ENCODE measurements at places on chromosomes 2 and 18. TPM values are rescaled to one million over a fixed set of nuclear protein-coding genes. Genes with fewer than 3 reads are reported as not detected.

DNA sequence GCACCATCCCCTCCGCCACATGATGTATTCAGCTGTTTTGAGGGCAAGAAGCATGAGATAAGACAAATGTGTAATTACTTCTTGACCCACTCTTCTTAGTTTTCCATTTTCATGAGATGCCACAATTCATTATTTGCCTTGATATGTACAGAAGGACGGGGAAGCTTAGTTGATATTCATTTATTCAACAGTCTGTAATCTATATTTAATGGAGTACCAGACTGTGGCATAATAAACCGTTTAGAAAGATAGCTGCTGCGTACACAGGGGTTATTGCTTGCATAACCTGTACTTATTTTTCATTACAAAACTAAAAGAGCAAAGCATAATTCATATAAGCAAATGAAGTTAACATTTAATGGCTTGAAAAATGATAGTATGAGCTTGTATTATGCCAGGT lies 466.4 kb upstream of the GYPC start:
- H3K4me1 ChIP-seq, result no peaks in the 10 kb centered on the region
- H3K36me3 ChIP-seq, result no peaks in the 10 kb centered on the region
- no peak overlapping the region for H3K27ac ChIP-seq
- no peaks in the 10 kb centered on the region for H3K27me3 ChIP-seq

DNA sequence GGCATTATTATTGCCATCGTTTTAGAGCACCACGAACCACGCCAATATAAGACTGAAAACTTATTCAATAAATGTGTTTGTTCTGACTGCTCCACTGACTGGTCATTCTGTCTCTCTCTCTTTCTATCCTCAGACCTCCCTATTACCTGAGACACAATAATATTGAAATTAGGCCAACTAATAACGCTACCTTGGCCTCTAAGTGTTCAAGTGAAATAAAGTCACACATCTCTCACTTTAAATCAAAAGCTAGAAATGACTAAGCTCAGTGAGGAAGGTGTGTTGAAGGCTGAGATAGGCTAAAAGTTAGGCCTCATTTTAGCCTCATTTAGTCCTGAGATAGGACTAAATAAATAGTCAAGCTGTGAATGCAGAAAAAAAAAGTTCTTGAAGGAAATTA lies 38.8 kb downstream of the G6PC2 start:
- DNase-seq, result no peak
- H3K4me3 ChIP-seq, result no peak overlapping the region
- no peak overlapping the region for H3K27ac ChIP-seq
- no peaks in the 10 kb centered on the region for H3K36me3 ChIP-seq
- no peaks in the 10 kb centered on the region for H3K4me1 ChIP-seq

GRCh38 chr2:69517410-69517809 lies 80.2 kb upstream of the NFU1 start:
- H3K27ac ChIP-seq, result no peak overlapping the region
- no peak overlapping the region for H3K4me3 ChIP-seq
- DNase-seq, result no peak
- no peaks in the 10 kb centered on the region for H3K27me3 ChIP-seq

GRCh38 chr2:215937190-215937589 lies 76.2 kb downstream of the MREG start:
- no peak overlapping the region for H3K4me3 ChIP-seq
- no peak overlapping the region for H3K27ac ChIP-seq
- DNase-seq, result no peak
- H3K27me3 ChIP-seq, result no peaks in the 10 kb centered on the region

- DNase-seq, result no peak
- peak overlapping the region; percentile 92 for H3K27ac ChIP-seq
- no peak overlapping the region for H3K4me3 ChIP-seq
- peaks cover 35% of the 10 kb centered on the region for H3K4me1 ChIP-seq
These were observed 36.6 kb upstream of the TANK start for GRCh38 chr2:161123531-161124030.

GRCh38 chr2:129605646-129606045 lies 373.8 kb upstream of the RAB6C start:
- no peaks in the 10 kb centered on the region for H3K36me3 ChIP-seq
- DNase-seq, result no peak
- H3K4me3 ChIP-seq, result no peak overlapping the region

- H3K36me3 ChIP-seq, result no peaks in the 10 kb centered on the region
- H3K4me3 ChIP-seq, result peak overlapping the region; percentile 95
- H3K27me3 ChIP-seq, result no peaks in the 10 kb centered on the region
These were observed 746 bp upstream of the POLR1B start for GRCh38 chr2:112541315-112542122.

DNA sequence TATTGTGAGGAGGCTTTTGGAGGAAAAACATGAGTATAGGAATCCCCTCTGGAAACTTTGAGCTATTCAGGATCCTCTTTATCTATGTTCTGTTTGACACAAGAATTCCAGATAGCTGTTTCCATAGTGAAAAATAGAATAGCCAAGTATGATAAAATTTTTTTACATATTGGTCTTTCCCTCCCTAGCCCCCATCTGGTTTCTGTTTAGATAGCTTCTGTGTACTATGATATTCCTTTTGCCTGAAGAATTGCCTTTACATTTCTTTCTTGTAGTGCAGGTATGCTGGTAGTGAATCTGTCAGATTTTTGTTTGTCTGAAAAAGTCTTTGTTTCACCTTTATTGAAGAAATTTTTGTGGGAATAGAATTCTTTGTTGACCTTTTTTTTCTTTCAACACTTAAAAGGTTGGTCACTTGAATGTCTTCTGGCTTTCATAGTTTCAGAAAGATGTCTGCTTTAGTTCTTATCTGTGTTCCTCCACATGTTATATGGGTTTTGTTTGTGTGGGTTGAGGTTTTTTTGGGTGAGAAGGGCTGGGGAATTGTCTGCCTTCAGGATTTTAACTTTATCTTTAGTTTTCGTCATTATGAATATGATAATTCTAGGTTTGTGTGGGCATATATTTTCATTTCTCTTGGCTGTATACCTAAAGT lies 29.9 kb upstream of the FBLN7 start:
- H3K36me3 ChIP-seq, result peaks cover 91% of the 10 kb centered on the region
- no peak overlapping the region for H3K27ac ChIP-seq
- no peak for DNase-seq
- H3K4me3 ChIP-seq, result no peak overlapping the region

GRCh38 chr2:205792908-205793307 lies 110.6 kb downstream of the NRP2 start:
- no peak overlapping the region for H3K4me3 ChIP-seq
- no peak for DNase-seq
- H3K36me3 ChIP-seq, result peaks cover 5% of the 10 kb centered on the region
- no peak overlapping the region for H3K27ac ChIP-seq
- H3K27me3 ChIP-seq, result no peaks in the 10 kb centered on the region

- no peak for DNase-seq
- H3K36me3 ChIP-seq, result no peaks in the 10 kb centered on the region
- no peak overlapping the region for H3K27ac ChIP-seq
- no peak overlapping the region for H3K4me3 ChIP-seq
These were observed 198.3 kb upstream of the NABP1 start for GRCh38 chr2:191479680-191480023.

GRCh38 chr2:118031566-118031965 lies 17.7 kb upstream of the CCDC93 start:
- H3K36me3 ChIP-seq, result no peaks in the 10 kb centered on the region
- H3K4me3 ChIP-seq, result no peak overlapping the region
- H3K4me1 ChIP-seq, result no peaks in the 10 kb centered on the region
- H3K27me3 ChIP-seq, result peaks cover 16% of the 10 kb centered on the region
- DNase-seq, result no peak

- no peaks in the 10 kb centered on the region for H3K36me3 ChIP-seq
- H3K4me3 ChIP-seq, result peak overlapping the region; percentile 50
- H3K27me3 ChIP-seq, result peaks cover 44% of the 10 kb centered on the region
- H3K27ac ChIP-seq, result no peak overlapping the region
These were observed 718.8 kb downstream of the DPP10 start for GRCh38 chr2:115161081-115161770.

DNA sequence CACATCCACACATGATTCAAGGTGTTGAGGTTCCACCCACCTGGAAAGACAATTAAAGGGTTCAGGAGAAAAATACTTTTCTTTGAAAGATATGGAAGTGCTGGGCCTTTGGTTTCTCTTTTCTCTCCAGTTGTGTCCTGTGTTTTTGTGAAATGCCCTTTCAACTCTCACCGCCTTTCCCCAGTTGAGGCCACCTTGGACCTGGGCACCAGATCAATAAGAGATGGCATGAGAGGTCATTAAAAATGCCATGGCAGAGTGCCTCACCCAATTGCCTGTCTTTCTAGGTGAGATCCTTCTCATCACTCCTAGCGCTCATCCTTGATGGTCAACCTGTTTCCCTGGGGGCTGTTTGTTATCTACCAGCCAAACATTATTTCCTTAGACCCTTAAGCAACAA lies 453.9 kb downstream of the TSN start:
- no peaks in the 10 kb centered on the region for H3K4me1 ChIP-seq
- no peak for DNase-seq
- H3K27me3 ChIP-seq, result no peaks in the 10 kb centered on the region
- H3K36me3 ChIP-seq, result no peaks in the 10 kb centered on the region
- H3K27ac ChIP-seq, result no peak overlapping the region

- H3K27ac ChIP-seq, result no peak overlapping the region
- DNase-seq, result no peak
- H3K27me3 ChIP-seq, result no peaks in the 10 kb centered on the region
- H3K4me1 ChIP-seq, result no peaks in the 10 kb centered on the region
- H3K36me3 ChIP-seq, result no peaks in the 10 kb centered on the region
- H3K4me3 ChIP-seq, result no peak overlapping the region
These were observed 173.3 kb downstream of the OSR1 start for GRCh38 chr2:19185086-19185485.

- no peak for DNase-seq
- no peaks in the 10 kb centered on the region for H3K27me3 ChIP-seq
- no peak overlapping the region for H3K4me3 ChIP-seq
- peaks cover 5% of the 10 kb centered on the region for H3K4me1 ChIP-seq
These were observed 49.9 kb downstream of the ZAP70 start for GRCh38 chr2:97763176-97763845.

GRCh38 chr18:48973731-48974130 lies 23.0 kb upstream of the SMAD7 start:
- H3K36me3 ChIP-seq, result no peaks in the 10 kb centered on the region
- no peaks in the 10 kb centered on the region for H3K27me3 ChIP-seq
- no peak for DNase-seq
- no peak overlapping the region for H3K4me3 ChIP-seq

GRCh38 chr2:105432749-105433148 lies 33.9 kb upstream of the FHL2 start:
- no peak overlapping the region for H3K27ac ChIP-seq
- no peaks in the 10 kb centered on the region for H3K36me3 ChIP-seq
- DNase-seq, result no peak

DNA sequence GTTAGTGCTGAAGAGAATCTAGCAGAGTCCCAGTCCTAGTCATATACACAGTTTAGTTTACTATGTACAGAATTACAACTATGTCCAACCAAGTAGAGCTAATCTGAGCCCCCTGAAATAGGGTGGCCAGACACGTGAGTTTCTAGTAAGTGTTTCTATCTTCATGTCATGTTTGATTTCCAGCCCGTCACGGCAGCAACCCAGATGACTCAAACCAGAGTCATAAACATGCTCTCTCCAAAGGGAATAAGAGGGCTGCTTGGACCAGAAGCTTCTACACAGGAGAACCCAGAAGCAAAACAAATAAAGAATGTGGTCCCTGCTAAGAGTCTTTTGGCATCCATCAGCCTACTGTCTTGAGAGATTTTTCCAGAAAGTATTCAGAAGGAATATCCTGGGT lies 64.9 kb upstream of the WIPF1 start:
- peak overlapping the region; percentile 39 for H3K27ac ChIP-seq

DNA sequence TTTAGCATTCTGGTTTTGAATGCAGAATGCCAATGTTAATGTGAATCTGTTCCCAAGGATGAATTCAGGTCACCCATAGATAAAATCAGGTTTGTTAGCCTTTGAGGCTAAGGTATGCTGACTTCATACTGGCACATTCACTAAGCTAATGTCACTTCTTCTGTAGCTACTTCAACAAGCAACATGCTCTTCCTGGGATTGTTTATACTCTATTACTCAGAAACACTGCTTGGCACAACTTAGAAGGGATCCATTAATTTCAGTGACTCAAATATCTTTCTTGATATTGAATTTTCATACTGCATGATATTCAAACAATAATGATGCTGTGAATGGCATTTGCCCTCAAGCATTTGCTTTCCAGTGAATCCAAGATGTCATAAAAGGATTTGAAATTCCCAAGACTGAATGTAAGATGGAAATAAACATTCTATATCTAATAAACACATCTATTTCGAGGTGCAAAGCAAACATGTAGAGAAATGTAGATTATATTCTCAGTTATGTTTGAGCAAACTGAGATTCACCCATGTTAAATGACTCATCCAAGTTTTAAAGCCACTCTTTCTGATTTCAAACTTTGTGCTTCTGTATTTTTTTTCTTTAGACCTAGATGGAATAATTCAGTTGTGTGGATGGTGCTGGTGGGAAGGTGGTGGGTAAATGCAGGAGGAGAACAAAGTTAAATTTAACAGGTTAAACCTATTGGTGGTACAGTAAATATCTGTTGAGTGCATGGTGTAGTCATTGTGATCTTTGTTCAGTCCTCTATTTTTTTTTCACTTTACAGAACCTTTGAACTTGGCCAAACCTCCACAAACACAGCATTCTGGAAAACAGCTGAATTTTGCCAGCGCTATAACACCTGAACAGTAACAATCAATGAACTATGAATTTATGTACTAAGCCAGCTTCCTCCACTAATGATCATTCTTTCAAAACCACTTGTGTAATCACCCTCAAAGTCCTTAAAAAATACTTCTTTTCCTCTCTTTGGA lies 162.1 kb upstream of the XIRP2 start:
- H3K4me1 ChIP-seq, result no peaks in the 10 kb centered on the region
- H3K4me3 ChIP-seq, result no peak overlapping the region
- no peaks in the 10 kb centered on the region for H3K27me3 ChIP-seq
- no peak for DNase-seq
- H3K27ac ChIP-seq, result no peak overlapping the region
- H3K36me3 ChIP-seq, result no peaks in the 10 kb centered on the region

GRCh38 chr2:207409517-207409916 lies 120.2 kb upstream of the CREB1 start:
- H3K27me3 ChIP-seq, result no peaks in the 10 kb centered on the region
- no peak overlapping the region for H3K27ac ChIP-seq
- DNase-seq, result no peak
- peaks cover 23% of the 10 kb centered on the region for H3K4me1 ChIP-seq
- no peak overlapping the region for H3K4me3 ChIP-seq
- H3K36me3 ChIP-seq, result no peaks in the 10 kb centered on the region

GRCh38 chr2:82538590-82539279 lies 1920.3 kb downstream of the SUCLG1 start:
- no peak for DNase-seq
- H3K27ac ChIP-seq, result no peak overlapping the region
- no peaks in the 10 kb centered on the region for H3K36me3 ChIP-seq
- H3K4me1 ChIP-seq, result no peaks in the 10 kb centered on the region
- no peak overlapping the region for H3K4me3 ChIP-seq

Gene TMEM247
- not detected for total RNA-seq

Gene COL4A3
- 2.2 TPM for total RNA-seq

Gene CHRNA1
- total RNA-seq, result not detected

Gene FAM161A
- total RNA-seq, result 1.7 TPM

Gene STPG4
- total RNA-seq, result 1.4 TPM

Gene PEX13
- 32.4 TPM for total RNA-seq

Gene KCNE4
- total RNA-seq, result 0.64 TPM

Gene ERBB4
- 0.95 TPM for total RNA-seq

Gene SCN2A
- 0.21 TPM for total RNA-seq
